ENCODE measurements at places on chromosomes 5 and 9. TPM values are rescaled to one million over a fixed set of nuclear protein-coding genes. Genes with fewer than 3 reads are reported as not detected.

Gene TLX3
- 0.52 TPM for total RNA-seq

- H3K4me3 ChIP-seq: no peak overlapping the region
- DNase-seq: no peak
- no peaks in the 10 kb centered on the region for H3K36me3 ChIP-seq
- peaks cover 24% of the 10 kb centered on the region for H3K4me1 ChIP-seq
- H3K27ac ChIP-seq: peak overlapping the region; percentile 17
Measured at GRCh38 chr5:160507221-160507721, 85.6 kb downstream of the PTTG1 start.

GRCh38 chr5:40112875-40113274, 566.8 kb upstream of the PTGER4 start:
- H3K4me3 ChIP-seq: no peak overlapping the region
- H3K4me1 ChIP-seq: no peaks in the 10 kb centered on the region
- H3K27ac ChIP-seq: no peak overlapping the region

- H3K27ac ChIP-seq: no peak overlapping the region
- no peaks in the 10 kb centered on the region for H3K27me3 ChIP-seq
- H3K4me3 ChIP-seq: no peak overlapping the region
- H3K36me3 ChIP-seq: no peaks in the 10 kb centered on the region
- DNase-seq: no peak
- H3K4me1 ChIP-seq: no peaks in the 10 kb centered on the region
Measured at GRCh38 chr5:113950186-113950585, 411.7 kb upstream of the KCNN2 start.

GRCh38 chr9:117325110-117325731, 89.6 kb downstream of the ASTN2 start:
- no peak overlapping the region for H3K4me3 ChIP-seq
- H3K27ac ChIP-seq: no peak overlapping the region
- H3K4me1 ChIP-seq: peaks cover 8% of the 10 kb centered on the region
- no peaks in the 10 kb centered on the region for H3K36me3 ChIP-seq
- no peak for DNase-seq
- H3K27me3 ChIP-seq: peaks cover 8% of the 10 kb centered on the region

Gene NACC2
- total RNA-seq: 8.6 TPM

DNA sequence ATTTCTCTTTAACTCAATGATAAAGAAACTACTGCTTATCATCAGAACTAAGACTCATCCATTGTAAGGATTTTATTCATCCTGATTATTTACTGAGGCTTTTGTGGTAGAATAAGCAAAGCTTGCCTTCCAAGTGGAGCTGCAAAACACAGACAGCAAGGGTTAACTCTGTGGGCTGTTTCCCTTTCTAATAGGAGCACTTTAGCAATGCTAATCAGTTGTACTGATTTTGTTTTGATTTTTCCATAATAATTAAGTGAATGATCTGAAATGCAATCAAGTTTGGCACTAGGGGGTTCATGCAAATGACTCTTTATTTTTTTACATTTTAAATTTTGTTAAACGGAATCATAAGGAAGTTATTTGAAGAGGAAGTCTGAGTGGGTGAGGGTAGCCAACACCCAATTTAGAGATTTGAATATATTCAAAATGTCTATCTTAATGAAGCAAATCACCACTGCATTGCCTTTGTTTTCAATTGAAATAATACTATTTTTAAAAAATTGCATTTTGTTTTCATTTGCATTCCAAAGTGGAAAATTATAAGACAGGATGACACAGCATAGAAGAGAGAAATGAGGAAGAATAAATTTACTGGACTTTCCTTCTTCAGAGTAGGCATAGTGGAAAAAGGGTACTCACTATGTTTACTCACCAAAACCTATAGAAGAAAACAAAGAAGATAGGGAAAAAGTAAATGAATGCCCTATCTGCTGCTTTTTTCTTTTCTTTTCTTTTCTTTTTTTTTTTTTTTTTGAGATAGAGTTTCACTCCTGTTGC, 36.6 kb downstream of the MEGF10 start:
- no peak for DNase-seq
- H3K4me1 ChIP-seq: peaks cover 19% of the 10 kb centered on the region
- H3K27ac ChIP-seq: no peak overlapping the region

- H3K4me1 ChIP-seq: peaks cover 21% of the 10 kb centered on the region
- DNase-seq: no peak
- H3K27ac ChIP-seq: peak overlapping the region; percentile 77
- no peak overlapping the region for H3K4me3 ChIP-seq
- H3K27me3 ChIP-seq: no peaks in the 10 kb centered on the region
- H3K36me3 ChIP-seq: no peaks in the 10 kb centered on the region
Measured at GRCh38 chr5:158175934-158176481, 317.1 kb upstream of the CLINT1 start.

Gene CDKN2B
- total RNA-seq: not detected

Measured in neural crest cell (in vitro differentiated cells).